Osteoblast (primary cell): ENCODE measurements at places on chromosomes 1 and 21.

- H3K4me3 ChIP-seq = no peak overlapping the region
- peak; percentile 61 for DNase-seq
- no peaks in the 10 kb centered on the region for H3K27me3 ChIP-seq
- peaks cover 8% of the 10 kb centered on the region for H3K4me1 ChIP-seq
- no peaks in the 10 kb centered on the region for H3K36me3 ChIP-seq
These were observed 387.8 kb upstream of the LYPLAL1 start for GRCh38 chr1:218785928-218786327.

DNA sequence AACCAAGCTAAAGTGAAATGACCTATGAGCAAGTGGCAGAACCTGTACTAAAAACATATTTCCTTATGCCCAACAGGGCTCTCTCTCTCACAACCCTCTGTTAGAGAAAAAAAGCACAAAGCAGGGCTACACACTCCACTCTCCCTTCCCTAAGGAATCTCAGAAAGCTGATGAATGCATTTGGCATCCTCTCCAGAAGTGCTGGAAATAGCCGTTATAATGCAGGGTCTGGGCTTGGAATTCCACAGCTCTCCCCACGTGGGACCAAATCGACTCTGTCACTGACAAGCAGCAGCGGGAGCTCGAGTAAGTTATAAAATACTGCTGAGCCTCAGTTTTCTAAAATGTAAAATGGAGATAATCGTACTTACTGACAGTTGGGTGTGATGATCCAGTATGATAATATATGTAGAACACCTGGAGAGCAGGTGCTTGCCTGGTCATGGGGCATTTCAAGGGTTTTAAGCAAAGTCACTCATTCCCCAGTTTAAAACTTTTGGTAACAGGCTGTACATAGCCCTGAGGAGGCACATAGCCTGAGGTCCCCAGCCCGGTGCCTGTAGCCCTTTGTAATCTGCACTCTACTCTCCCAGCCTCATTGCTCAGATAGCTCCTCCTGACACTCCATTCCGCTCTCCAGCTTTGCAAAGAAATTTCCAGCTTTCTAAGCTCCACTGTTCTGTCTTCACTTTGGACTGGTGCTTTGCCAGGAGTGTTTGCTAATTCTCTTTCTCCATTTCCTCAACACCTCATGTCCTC lies 175.6 kb upstream of the DAB1 start:
- no peak overlapping the region for H3K4me3 ChIP-seq
- no peaks in the 10 kb centered on the region for H3K4me1 ChIP-seq
- H3K27me3 ChIP-seq = no peaks in the 10 kb centered on the region
- no peak overlapping the region for H3K27ac ChIP-seq
- DNase-seq = no peak
- no peaks in the 10 kb centered on the region for H3K36me3 ChIP-seq

DNA sequence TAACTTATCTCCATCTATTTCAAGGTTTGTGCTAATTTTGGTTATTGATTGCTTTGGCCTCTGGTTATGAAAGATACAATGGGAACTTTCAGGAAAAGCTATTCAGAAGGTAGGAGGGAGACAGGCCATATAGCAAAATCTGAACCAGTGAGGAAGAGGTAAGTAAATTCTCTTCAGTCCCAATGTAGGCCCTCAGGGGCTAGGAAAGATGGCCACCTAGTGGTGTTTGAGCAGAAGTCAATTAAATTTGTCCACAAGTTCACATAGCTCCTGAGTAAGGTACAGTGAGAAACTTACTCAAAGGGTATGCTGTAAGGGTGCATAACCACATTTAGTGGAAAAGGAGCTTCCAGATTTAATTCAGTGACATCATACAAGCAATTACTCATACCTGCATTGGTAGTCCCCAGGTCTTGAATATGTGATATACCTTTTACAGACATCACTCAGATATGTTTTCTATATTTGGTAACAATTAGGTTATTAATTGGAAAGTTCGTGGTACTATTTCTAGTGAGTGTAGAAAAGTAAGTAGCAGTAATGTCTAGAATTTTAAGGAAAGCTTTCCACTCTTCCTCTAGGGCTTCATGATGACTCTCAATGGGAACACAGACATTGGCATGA lies 21.4 kb upstream of the FMO1 start:
- no peak for DNase-seq
- no peaks in the 10 kb centered on the region for H3K27me3 ChIP-seq
- H3K4me1 ChIP-seq = peaks cover 6% of the 10 kb centered on the region
- H3K4me3 ChIP-seq = no peak overlapping the region

GRCh38 chr21:45404730-45405270 lies at the start of gene COL18A1:
Gene COL18A1 (plus strand): TSS chr21:45405165. CDS start chr21:45405231, 66 bp downstream.
- peak within 1 kb of the TSS; percentile 60 for H3K4me3 ChIP-seq
- no peaks in the 10 kb centered on the region for H3K4me1 ChIP-seq
- H3K27ac ChIP-seq = no peak within 1 kb of the TSS
- no peaks in the 10 kb centered on the region for H3K36me3 ChIP-seq
- H3K27me3 ChIP-seq = peaks cover 32% of the 10 kb centered on the region
- peak; percentile 97 for DNase-seq

GRCh38 chr1:101245246-101245927 lies 8.6 kb downstream of the S1PR1 start:
- H3K4me3 ChIP-seq = no peak overlapping the region
- H3K27ac ChIP-seq = no peak overlapping the region
- H3K36me3 ChIP-seq = no peaks in the 10 kb centered on the region
- H3K27me3 ChIP-seq = no peaks in the 10 kb centered on the region
- H3K4me1 ChIP-seq = no peaks in the 10 kb centered on the region
- DNase-seq = no peak

DNA sequence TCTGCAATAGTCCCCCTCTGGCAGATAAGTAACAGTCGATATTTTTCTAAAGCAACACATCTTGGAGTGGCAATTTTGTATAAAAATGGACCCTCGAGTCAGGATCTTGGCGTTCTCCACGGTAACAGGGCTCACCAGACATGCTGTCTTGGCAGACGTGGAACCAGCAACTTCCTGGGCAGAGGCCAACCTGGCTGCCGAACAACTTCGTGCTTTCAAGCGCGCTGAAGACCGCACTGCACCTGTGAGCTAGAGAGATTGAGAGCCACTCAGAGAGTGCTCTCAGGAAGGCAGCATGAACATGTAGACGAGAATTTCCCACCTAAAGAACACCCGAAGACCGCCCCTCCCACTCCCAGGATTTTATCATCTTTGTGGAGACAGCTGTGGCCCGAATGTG lies 7.3 kb downstream of the C1orf174 start:
- peak; percentile 52 for DNase-seq
- no peaks in the 10 kb centered on the region for H3K4me1 ChIP-seq
- H3K27me3 ChIP-seq = no peaks in the 10 kb centered on the region
- H3K36me3 ChIP-seq = peaks cover 30% of the 10 kb centered on the region

DNA sequence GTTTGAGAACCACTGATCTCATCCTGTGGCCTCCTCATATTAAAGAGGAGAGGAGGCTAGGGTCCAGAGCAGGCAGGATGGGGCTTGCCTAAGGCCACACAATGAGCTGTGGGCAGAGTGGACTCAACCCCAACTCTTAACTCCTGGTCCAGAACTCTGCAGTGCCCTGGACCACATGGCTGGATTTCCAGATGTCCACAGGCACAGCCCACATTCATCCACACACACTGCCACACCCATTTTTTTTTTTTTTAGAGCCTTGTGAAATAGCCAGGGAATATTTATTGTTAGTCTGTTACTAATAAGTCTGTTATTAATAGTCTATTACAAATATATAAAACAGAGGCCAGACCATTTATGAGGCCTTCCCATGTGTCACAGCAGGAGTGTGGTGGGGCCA lies 192.2 kb downstream of the TRABD2B start:
- H3K4me1 ChIP-seq = no peaks in the 10 kb centered on the region
- H3K27me3 ChIP-seq = no peaks in the 10 kb centered on the region
- H3K27ac ChIP-seq = no peak overlapping the region
- H3K36me3 ChIP-seq = no peaks in the 10 kb centered on the region
- DNase-seq = no peak

DNA sequence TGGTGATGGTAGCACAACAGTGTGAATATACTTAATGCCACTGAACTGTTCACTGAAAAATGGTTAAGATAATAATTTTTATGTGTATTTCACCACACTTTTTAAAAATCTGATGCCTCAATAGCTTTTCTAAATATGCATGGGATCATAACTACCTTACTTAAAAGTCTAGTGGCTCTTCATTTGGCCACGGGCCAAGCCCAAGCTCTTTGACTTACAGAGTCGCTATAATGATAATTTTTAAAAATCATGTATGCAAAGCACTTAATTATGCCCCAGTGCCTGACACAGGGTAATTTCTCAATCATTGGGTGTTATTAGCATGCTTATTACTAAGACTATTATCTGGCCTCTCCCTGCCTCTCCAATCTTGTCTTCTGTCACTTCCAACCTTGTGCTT lies 7.6 kb upstream of the CNN3 start:
- no peaks in the 10 kb centered on the region for H3K36me3 ChIP-seq
- H3K4me3 ChIP-seq = no peak overlapping the region
- H3K27me3 ChIP-seq = no peaks in the 10 kb centered on the region

DNA sequence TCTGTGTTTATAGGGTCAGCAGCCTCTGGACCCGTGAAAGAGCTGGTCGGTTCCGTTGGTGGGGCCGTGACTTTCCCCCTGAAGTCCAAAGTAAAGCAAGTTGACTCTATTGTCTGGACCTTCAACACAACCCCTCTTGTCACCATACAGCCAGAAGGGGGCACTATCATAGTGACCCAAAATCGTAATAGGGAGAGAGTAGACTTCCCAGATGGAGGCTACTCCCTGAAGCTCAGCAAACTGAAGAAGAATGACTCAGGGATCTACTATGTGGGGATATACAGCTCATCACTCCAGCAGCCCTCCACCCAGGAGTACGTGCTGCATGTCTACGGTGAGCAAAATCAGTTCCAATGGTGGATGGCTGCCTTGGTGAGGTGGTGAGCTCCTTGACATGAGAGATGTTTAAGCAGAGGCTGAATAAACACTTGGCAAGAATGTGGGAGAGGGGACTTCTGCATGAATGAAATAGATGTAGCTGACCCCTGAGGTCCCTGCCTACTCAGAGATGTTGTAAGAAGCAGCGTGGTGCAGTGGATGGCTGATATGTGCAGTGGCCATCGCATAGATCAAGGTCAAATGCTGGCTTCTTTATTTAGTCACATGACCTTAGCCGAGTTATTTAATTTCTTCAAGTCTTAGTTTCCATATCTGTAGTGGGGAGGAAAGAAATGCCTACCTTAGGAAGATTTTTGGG lies 9.3 kb downstream of the SLAMF7 start:
- H3K27ac ChIP-seq = no peak overlapping the region
- no peak for DNase-seq
- no peaks in the 10 kb centered on the region for H3K4me1 ChIP-seq
- H3K27me3 ChIP-seq = no peaks in the 10 kb centered on the region

- H3K36me3 ChIP-seq = no peaks in the 10 kb centered on the region
- no peak overlapping the region for H3K27ac ChIP-seq
- H3K4me1 ChIP-seq = peaks cover 5% of the 10 kb centered on the region
- H3K27me3 ChIP-seq = no peaks in the 10 kb centered on the region
- no peak overlapping the region for H3K4me3 ChIP-seq
These were observed 135.7 kb downstream of the PRDM16 start for GRCh38 chr1:3204725-3205124.

GRCh38 chr1:110731529-110731928 lies 56.8 kb upstream of the KCNA3 start:
- no peak for DNase-seq
- H3K27me3 ChIP-seq = no peaks in the 10 kb centered on the region
- no peaks in the 10 kb centered on the region for H3K4me1 ChIP-seq

DNA sequence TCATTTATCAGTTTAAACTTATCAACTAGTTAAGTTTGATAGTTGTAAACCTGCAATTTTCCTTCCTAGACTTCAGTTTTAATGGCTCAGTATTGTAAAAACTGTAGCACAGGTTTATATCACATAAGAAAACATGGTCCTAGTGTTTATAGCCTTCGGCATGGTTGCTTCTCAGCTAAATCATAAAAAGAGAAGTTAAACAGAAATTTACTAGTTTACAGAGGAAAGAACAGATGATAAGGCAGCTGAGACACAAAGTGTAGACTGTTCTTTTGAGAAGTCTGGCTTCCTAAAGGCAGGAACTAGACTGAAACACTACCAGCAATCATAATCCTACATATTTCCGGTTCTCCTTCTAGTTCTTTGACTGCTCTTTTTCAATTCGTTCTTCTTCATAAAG lies 39.8 kb downstream of the WNT2B start:
- no peak for DNase-seq
- H3K4me3 ChIP-seq = no peak overlapping the region
- H3K27me3 ChIP-seq = no peaks in the 10 kb centered on the region
- peaks cover 8% of the 10 kb centered on the region for H3K36me3 ChIP-seq
- H3K27ac ChIP-seq = no peak overlapping the region

- H3K27me3 ChIP-seq = no peaks in the 10 kb centered on the region
- no peaks in the 10 kb centered on the region for H3K36me3 ChIP-seq
- peaks cover 11% of the 10 kb centered on the region for H3K4me1 ChIP-seq
These were observed 134.2 kb upstream of the FGGY start for GRCh38 chr1:59162665-59163064.

- H3K27ac ChIP-seq = no peak overlapping the region
- no peaks in the 10 kb centered on the region for H3K4me1 ChIP-seq
- no peaks in the 10 kb centered on the region for H3K27me3 ChIP-seq
- H3K4me3 ChIP-seq = no peak overlapping the region
- no peak for DNase-seq
These were observed 261.2 kb downstream of the GRIK1 start for GRCh38 chr21:29678626-29679025.

DNA sequence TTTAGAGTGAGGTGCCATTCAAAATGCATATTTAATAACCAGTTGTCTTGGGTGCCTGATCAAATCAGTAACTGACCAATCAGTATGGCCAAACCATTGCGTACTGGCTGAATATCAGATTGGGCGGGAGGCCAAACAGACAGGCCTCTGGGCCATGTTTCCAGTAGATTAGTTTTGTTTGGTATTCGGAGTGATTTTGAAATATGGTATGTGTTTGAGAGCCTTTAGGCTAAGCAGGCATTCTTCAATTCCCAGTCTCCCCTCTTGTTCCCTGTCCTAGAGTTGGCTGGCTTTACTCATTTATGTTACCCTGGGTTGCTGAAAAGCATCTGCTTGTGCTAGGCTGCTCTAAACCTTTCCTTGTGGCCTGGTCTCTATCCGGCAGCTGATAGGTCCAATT lies 80.1 kb downstream of the BACH1 start:
- no peak overlapping the region for H3K27ac ChIP-seq
- DNase-seq = peak; percentile 38
- H3K4me3 ChIP-seq = no peak overlapping the region
- peaks cover 12% of the 10 kb centered on the region for H3K4me1 ChIP-seq
- H3K36me3 ChIP-seq = peaks cover 8% of the 10 kb centered on the region
- H3K27me3 ChIP-seq = no peaks in the 10 kb centered on the region

GRCh38 chr1:8238141-8239038 lies 79.5 kb upstream of the SLC45A1 start:
- no peaks in the 10 kb centered on the region for H3K27me3 ChIP-seq
- peaks cover 10% of the 10 kb centered on the region for H3K4me1 ChIP-seq
- H3K4me3 ChIP-seq = peak overlapping the region; percentile 20
- no peaks in the 10 kb centered on the region for H3K36me3 ChIP-seq
- DNase-seq = peak; percentile 97

GRCh38 chr21:27759820-27760219 lies 792.9 kb upstream of the ADAMTS5 start:
- no peaks in the 10 kb centered on the region for H3K36me3 ChIP-seq
- H3K4me1 ChIP-seq = peaks cover 5% of the 10 kb centered on the region
- DNase-seq = no peak
- H3K27me3 ChIP-seq = no peaks in the 10 kb centered on the region
- H3K27ac ChIP-seq = no peak overlapping the region
